ENCODE measurements at places on chromosomes 13 and 19.

DNA sequence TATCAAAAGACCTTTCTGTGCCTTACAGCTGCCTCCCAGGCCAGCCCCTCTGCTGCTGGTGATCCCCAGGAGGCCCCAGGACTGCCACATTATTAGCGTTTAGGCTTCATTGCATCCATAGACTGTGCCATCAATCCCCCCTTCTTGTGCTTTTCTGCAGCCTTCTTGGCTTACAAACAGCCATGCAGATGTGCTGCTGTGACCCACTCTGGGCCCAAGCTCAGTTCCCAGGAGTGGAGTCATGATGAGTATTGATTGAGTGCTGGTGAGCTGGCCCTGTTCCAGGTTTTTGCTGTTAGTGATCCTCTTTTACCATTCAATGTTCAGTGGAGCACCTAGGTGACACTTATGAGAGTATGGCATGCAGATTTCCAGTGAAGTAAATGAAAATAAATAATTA, 59.9 kb upstream of the SLAIN1 start:
- no peak for DNase-seq

DNA sequence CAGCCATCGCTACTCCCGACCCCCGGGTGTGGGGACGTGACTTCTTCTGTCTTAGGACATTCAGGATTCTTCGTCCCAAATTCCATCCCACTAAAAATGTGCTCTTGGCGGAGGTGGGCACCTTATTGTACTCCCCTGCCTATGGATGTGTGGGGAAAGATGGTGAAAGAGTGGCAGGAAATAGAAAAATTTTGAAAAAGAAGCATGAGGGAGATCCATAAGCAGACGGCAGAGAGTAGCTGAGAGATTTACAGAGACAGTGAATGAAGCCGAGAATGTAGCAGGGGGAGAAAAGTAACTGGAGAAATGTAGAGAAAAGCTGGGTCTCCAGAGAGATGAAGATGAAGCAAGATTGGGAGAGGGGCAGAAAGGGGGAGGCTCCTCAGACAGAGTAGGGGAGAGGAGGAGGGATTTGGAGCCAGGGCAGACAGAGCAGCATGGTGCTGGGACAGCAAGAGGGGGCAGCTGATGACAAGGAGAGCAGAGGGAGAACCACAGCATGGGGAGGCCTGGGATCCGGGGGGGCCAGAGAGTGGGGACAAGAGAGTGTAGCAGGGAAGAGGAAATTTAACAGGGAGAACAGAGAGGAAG, 843 bp downstream of the ZNF610 start:
- DNase-seq, result no peak

DNA sequence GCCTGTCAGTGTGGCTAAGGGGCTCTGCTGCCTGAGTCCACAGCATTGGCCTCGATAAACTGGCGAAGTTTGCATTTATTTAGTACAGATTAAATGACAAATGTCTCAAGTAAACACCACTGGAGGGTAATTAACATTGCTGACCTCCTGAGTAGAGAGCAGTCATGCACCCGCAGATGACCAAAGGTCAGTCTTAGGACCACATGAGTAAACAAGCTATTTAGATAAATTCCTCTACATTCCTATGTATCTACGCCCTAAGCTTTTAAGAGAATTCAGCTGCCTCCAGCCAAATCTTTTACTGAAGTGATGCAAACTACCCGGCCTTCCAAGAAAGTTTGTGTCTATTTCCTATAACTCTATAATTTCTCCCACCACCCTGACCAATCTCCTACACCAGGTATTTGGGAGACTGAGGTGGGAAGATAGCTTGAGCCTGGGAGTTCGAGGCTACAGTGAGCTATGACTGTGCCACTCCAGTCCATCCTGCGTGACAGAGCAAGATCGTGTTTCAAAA, 22.9 kb downstream of the CD70 start:
- DNase-seq, result no peak

GRCh38 chr19:35571406-35571965, 8.0 kb upstream of the ATP4A start:
- no peak for DNase-seq

DNA sequence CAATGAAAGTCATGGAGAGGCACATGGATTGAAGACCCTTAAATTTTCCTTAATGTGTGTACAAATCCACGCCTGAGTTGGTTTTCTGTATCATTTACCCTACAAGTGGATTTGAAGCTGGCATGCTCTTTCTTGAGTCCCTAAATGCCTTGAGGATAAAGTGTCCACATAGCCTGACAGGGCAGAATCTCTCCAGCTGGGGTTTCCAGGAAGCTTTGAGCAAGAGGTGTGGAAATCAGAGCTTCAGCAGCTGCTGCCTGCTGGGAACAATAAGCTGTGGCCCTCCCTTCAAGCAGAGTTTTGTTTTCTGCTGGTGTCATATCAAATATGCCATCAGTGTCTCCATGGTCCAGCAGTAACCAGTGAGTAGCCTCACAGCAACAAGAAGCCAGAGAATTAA, 120.3 kb upstream of the SERTM1 start:
- no peak for DNase-seq

DNA sequence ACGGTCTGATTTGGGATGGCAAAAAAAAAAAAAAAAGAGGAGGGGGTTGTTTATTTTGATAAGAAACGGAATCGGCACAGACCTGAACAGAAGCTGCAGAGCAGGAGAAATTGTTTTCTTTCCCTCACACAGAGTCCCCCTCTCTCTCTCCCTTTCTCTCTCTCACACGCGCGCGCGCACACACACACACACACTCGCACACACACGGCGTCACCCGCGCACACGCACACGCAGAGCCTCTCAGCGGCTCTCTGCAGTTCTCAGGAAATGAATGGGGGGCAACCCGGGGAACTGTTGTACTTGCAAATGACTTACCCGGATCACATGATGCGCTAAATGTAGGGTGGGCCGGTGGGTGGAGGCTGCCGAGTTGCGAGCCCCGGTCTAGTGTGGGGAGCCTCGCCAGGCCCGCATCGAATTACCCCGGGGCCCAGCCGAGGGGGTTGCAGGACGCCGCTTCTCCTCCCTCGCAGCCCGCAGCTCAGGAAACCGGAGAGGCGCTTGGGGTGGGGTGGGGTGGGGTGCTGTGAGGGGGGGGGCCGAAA, 475 bp downstream of the KLF12 start:
- DNase-seq, result peak; percentile 66

GRCh38 chr13:94712287-94712811, at the start of gene SOX21:
TSS of gene SOX21 (minus strand) at chr13:94712545. CDS start at chr13:94712049, 496 bp downstream.
- no peak for DNase-seq

DNA sequence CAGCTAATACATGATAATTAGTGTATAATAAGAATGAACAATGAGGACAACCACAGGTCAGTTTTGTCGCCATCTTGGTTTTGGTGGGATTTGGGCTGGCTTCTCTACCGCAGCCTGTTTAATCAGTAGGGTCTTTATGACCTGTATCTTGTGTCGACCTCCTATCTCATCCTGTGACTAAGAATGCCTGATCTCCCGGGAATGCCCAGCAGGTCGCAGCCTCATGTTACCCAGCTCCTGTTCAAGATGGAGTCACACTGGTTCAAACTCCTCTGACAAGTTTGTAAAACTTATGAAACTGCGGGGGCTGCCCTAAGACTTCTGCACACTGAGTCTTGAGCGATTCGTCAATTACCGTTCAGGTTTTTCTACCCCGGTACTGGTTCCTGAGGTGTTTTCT, 21.5 kb upstream of the ADGRE1 start:
- no peak for DNase-seq

- DNase-seq, result no peak
These were observed 10.9 kb downstream of the SLC46A3 start for GRCh38 chr13:28707629-28708427.

- no peak for DNase-seq
These were observed 965 bp upstream of the EIF3G start for GRCh38 chr19:10120538-10121189.

DNA sequence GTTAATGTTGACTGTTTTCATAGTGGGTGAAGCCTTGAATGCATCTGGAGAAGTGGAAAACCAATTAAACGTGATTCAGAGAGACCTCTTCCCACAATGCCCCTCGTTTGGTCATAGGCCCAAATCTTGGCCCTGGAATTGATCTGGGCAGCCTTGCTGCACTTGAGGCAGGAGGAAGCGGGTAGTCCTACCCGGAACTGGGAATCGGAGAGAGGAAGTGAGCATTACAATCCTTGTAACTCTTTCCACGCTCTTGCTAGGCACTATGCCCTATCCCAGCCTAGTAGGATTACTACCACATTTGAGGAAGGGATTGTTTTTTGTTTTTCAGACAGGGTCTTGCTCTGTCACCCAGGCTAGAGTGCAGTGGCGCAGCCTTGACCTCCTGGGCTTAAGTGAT, 3.6 kb downstream of the KCNK6 start:
- no peak for DNase-seq

DNA sequence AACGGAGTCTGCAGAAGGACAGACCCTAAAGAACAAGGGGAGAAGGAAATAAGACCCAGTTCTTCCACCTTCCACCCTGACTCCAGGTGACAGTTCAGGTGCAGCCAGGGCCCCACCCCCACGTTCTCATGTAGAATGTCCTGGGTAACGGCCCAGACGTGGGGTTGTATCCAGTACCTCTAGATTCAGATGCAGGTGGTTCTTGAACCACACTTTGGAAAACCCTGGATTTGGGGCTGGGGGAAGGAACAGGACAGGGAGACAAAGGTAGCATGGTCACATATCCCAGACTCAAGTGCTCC, 2.2 kb downstream of the DMPK start:
- DNase-seq, result no peak

GRCh38 chr13:39876258-39876657, 220.8 kb downstream of the COG6 start:
- no peak for DNase-seq

GRCh38 chr13:64000321-64000720, 2584.7 kb upstream of the PCDH20 start:
- no peak for DNase-seq

DNA sequence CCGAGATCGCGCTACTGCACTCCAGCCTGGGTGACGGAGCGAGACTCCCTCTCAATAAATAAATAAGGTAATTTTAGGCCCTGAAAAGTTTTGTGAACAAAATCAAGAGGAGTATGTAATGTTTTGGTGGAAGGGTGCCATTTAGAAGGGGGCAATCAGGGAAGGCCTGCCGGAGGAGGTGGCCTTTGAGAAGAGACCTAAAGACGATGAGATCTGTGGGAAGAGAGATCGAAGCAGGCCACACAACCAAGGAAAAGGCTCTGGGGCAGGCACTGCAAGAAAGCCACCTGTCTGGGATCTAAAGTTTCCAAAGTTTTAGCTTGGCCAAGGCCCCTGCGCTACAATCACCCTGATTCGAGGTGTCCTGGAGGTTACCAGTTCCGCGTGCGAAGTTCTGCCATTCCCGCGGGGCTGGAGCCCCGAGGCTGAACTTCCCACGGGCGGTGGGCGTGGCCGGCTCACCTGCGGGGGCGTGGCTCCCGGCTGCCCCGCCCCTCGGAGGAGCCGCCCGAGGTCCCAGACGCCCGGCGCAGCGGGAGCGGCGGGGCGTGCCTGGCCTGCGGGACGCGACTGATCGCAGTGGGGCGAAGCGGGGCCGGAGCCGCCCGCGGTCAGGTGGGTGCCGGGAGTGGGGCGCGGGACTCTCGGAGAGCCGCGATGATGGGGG, at the start of gene KLC3:
Gene KLC3 (plus strand): TSS at position 519 of the 667 bp plus-strand sequence. CDS start 4,792 bp downstream, outside the sequence.
- peak; percentile 36 for DNase-seq

DNA sequence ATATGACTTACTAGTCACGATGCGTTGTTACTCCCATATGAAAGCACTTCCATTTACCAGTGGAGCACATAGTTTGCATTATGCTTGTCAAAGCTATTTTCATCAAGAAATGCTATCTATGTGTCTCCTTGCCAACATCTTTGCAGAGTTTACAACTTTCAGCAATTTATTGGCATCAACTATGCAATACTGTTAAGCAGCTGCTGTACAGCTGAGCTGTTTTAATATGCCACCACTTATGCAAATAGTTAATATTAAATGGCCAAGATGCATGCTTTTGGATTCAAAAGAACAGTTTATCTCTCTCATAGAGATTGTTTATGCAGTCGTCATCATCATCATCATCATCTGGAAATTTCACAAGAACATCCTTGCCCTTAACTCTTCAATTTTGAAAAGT, 67.9 kb upstream of the KLF5 start:
- no peak for DNase-seq

DNA sequence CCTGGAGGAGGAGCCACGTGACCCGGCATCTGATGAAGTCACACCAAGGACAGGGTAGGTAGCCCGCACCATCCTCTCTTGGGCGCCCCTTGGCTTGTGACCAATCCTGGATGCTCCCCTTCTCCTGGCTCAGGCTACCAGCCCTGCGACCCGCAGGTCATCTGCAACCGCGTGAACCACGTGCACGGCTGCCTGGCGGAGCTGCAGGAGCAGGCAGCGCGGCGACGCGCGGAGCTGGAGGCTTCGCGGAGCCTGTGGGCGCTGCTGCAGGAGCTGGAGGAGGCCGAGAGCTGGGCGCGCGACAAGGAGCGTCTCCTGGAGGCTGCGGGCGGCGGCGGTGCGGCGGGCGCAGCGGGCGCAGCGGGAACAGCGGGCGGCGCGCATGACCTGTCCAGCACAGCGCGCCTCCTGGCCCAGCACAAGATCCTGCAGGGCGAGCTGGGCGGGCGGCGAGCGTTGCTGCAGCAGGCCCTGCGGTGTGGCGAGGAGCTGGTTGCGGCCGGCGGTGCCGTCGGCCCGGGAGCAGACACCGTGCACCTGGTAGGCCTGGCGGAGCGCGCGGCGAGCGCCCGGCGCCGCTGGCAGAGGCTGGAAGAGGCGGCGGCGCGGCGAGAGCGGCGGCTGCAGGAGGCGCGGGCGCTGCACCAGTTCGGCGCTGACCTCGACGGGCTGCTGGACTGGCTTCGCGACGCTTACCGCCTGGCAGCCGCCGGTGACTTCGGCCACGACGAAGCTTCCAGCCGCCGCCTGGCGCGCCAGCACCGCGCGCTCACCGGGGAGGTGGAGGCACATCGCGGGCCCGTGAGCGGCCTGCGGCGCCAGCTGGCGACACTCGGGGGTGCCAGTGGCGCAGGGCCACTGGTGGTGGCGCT, 45.9 kb downstream of the SPTBN4 start:
- DNase-seq, result no peak

DNA sequence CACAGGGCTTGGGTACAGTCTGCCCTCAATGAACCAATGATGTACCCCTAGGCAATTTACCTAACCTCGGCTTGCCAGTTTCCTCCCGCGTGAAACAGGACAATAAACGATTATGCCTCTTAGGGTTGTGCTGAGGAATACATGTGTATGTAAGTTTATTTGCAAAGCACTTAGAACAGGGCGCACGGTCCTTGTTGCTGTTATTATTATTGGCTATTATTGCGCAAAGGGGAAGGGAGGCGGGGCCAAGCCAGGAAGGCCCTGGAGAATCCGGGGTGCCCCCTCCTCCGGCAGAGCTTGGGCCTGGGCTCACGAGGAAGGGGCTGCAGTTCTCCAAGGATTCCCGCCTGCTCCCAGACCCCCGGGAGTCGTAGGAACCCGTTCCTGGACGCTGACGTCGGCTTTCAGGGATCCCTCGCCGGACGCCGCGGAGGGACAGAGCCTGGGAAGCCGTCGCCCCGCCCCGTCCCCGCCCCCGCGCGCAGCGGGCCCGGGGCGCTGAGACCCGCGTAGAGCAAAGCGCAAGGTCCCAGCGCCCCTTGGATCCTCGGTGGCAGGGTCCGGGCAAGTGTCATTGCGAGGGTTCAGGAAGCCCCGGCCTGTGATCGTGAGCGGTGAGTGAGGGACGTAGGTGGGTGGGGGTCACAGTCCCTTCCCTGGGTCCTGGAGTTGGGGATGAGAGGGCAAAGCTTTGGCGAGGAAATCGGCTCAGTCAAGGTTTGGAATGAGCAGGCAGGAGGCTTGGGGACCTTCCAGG, at the start of gene TMEM91:
Gene TMEM91 (plus strand): TSS at position 293 of the 757 bp plus-strand sequence. CDS start 1,777 bp downstream, outside the sequence.
- no peak for DNase-seq

All from stimulated activated CD4-positive, alpha-beta T cell treated with anti-CD3 and anti-CD28 coated beads, Interleukin-4, amount 100 ng/mL, for 4 hours (primary cell).